MCF 10A (cell line): ENCODE measurements at places on chromosomes 1 and 21. TPM values are rescaled to one million over a fixed set of nuclear protein-coding genes. Genes with fewer than 3 reads are reported as not detected.

GRCh38 chr1:180227861-180228647 lies 2.0 kb upstream of the LHX4 start:
- no peak for DNase-seq

DNA sequence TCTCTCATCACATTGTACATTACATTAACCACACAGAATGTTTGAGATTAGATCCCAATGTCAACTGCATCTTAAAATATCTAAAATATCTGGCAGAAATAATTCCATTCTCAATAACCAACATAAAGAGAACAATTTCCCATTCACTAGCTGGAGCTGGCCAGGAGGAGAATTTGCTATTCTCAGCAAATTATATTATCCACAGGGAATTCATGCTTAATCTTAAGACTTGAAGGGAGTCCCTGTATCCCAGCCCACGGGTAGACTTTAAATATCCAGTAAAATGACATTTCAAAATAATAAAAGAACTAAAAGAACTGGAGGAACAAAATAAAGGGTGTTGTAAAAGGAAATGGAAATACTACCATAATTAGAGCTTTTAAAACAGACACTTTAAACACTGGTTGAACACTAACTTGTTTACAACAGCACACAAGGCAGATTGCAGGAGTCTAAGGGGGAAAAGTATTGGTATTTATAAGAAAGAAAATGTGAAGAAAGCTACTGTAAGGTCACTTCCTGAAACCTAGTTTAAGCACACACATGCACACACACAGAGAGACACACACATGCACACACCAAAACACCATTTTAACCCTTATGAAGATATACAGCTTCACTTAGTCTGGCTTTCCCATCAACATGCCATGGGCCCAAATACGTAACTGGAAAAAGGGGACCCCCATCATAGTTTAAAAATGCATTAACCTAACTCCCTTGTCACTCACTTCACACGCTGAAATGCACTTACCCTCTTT lies 107.0 kb downstream of the PTPN14 start:
- no peak for DNase-seq

Gene DRAM2
- total RNA-seq: 30.5 and 32.1 TPM in 2 replicates

- DNase-seq: no peak
These were observed 66.5 kb downstream of the USP24 start for GRCh38 chr1:55148676-55149075.

GRCh38 chr1:3471356-3472087 lies 17.1 kb downstream of the ARHGEF16 start:
- peak; percentile 53 for DNase-seq

DNA sequence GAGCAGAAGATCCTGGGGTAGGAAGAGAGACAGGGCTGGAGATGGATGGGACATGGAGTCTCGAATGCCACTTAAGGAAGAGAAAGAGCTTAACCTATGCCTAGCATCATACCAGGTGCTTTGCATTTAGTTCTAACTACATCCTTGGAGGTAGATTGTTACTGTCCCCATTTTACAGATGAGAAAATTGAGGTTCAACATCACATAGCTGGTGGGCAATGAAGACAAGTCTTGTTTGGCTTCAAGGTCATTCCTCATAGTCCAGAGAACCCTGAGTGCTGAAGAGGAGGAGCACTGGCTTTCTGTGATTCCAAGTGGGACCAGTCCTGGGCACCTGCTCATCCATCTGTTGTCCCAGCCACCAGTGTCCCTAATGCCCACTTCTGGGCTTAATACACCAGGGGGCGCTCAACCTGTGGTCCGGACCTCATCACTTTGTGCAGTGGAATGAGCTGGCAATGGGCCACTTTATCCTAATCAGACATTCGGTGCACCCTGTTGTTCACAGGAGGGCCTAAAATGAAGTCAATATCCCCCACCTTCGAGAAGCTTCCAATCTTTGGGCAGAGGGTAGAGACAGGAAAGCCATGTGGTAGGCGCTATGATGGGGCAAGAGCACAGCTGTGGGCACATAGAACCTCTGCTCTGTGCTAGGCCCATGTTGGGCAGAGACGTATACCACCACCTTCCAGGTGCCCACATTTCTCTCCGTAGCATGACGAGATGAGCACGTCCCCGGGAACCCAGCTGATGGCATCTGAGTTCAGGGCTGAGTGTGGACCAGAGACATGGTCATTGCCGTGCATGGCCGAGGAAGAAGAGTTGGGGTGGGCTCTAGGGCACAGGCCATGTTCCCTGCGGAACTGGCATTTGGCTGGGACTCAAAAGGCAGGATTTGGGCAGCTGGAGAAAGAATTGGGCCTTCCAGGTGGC lies 9.2 kb downstream of the RPS6KA1 start:
- DNase-seq: peak; percentile 67

Gene TNFAIP8L2
- not detected in 2 replicates for total RNA-seq

GRCh38 chr1:105137543-105138457 lies 1388.1 kb downstream of the AMY1C start:
- peak; percentile 32 for DNase-seq

Gene GBP6
- not detected in 2 replicates for total RNA-seq

Gene ATP6V1G3
- total RNA-seq: not detected in 2 replicates

Gene LIPI
- not detected in 2 replicates for total RNA-seq

DNA sequence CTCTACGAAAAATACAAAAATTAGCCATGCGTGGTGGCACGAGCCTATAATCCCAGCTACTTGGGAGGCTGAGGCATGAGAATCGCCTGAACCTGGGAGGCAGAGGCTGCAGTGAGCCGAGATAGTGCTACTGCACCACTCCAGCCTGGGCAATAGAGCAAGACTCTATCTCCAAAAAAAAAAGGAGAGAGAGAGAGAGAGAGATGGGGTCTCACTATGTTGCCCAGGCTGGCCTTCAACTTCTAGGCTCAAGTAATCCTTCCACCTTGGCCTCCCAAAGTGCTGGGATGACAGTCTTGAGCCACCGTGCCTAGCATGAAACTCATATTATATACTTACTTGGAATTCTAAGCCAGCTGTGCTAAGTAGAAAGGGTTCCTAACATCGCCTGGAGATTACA lies 29.7 kb downstream of the PSMB2 start:
- DNase-seq: no peak

Gene USH2A
- not detected in 2 replicates for total RNA-seq

GRCh38 chr1:111882986-111883560 lies 106.4 kb downstream of the KCND3 start:
- no peak for DNase-seq

Gene MROH9
- total RNA-seq: not detected in 2 replicates

DNA sequence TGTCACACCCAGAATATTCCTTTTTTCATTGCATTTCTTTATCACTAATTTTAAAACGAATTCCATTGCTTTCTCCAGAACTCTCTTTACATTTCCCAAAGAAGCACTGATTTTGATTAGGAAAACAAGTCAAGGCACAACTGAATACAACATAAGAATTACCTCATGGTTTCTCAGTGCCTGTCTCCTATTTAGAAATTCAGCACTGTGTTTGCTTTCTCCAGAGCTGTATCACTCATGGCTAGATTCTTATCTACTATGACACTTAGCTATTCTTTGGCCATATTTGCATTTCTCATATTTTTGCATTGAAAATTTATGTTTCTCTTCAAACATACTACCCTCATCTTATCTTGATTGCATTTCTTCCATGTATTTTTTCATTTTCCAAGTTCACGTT lies 1402.0 kb downstream of the MRPL39 start:
- no peak for DNase-seq

- DNase-seq: no peak
These were observed 62.5 kb downstream of the PEX14 start for GRCh38 chr1:10537082-10537766.

Gene ANKRD35
- total RNA-seq: 0.29 TPM in 1 of 2 replicates, not detected in the other

Gene WLS
- 34.7 and 37.8 TPM in 2 replicates for total RNA-seq

Gene CFHR2
- total RNA-seq: not detected in 2 replicates

- no peak for DNase-seq
These were observed 235.4 kb upstream of the KAZN start for GRCh38 chr1:14363036-14363590.

GRCh38 chr1:78291418-78291817 lies 199.4 kb upstream of the PTGFR start:
- no peak for DNase-seq

DNA sequence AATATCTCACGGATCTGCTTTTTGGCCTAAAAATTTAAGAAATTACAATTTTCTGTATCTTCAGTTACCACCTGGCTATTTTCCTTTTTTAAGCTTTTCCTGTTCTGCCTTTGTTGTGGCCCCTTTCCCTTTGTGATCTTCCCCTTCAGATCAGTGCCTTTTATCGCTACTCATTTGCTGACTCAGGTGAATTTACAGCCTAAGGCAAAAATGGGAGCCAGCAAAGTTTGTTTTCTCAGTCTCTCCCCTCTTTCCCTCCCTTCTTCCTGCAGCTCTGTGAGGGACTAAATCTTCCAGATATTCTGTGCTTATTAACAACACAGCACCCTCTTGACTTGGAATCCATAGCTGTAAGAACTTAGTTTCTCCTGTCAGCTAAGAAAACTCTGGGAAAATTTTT lies 5.3 kb upstream of the PRRC2C start:
- no peak for DNase-seq

- no peak for DNase-seq
These were observed 29.8 kb downstream of the TP73 start for GRCh38 chr1:3681898-3682806.

DNA sequence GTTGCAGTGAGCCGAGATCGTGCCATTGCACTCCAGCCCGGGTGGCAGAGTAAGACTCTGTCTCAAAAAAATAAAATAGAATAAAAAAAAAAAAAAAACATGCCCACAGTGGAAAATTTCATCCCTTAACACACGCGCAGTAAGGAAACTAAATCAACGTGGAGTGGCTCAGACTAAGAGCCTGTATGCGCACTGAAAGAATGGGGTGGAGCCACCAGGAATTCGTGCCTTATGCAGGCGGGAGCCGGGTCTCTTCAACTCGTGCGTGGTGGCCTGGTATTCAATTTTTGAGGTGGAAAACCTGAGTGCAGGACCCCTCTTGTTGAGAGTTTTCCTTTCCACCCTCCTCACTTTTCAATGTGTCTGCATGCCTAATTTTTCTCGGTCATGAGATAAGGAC lies 22.1 kb upstream of the CREG1 start:
- no peak for DNase-seq

Gene WDR64
- not detected in 2 replicates for total RNA-seq

- no peak for DNase-seq
These were observed 570.9 kb upstream of the CAMK1G start for GRCh38 chr1:209012443-209013196.
